Thymus (tissue), 14 donors: ENCODE measurements at places on chromosomes 3 and 15.

DNA sequence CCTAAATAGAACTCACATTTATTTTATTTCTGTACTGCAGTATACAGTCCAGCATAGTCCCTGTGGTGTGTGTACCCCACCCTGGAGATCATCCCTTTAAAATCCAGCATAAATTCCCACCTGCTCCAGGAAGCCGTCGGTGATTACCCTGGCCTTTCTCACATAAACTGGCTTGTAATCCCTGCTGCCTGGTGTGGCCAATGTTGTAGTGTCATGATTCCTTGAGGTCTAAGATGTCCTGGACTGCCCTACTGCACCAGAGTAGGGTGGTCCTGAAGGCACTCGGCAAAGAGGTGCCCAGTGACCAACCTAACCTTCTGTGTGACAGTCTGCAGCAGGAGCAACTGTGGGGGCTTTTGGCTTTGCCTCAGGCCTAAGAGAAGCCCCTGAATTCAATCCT lies 58.9 kb downstream of the ITGA11 start:
- no peak for DNase-seq

GRCh38 chr3:147420353-147421183 lies 11.4 kb downstream of the ZIC1 start:
- no peak for DNase-seq

DNA sequence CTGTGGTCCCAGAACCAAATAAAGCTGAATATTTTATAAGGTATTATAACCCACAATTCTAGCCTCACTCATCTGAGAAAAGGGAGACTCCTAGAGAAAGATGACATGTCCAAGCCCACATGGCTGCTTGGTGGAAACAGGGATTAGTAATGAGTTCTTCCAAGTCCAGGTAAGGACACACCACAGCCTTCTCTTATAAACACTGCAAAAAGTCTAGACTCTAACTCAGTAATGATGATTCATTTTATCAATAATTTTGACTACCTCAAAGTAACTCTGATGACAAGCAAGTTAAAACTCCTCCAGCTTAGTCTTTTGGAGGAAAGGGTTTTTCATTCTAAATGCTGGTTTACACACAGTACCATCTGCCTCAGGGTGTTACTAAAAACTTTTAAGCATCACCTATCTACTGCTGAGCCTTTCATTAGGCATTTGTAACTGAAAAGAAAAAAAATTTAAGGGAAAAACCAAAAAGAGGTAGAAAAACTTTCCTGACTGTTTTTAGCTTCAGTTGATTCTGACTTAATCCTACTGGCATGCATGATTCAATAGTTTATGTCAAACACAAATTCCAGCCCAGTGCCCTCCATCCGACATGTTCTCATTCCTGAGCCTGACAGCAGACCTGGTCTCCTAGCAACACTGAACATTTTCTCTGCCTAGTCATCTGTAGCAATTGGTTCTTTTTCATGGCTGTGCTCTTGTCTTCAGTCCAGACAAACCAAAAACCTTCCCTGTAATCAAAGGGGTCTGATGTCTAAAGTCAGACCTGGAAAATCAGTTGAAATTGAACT lies 43.9 kb downstream of the P3H2 start:
- DNase-seq, result no peak

GRCh38 chr3:172159962-172160538 lies 120.7 kb downstream of the FNDC3B start:
- no peak for DNase-seq

GRCh38 chr3:188788621-188789081 lies 383.1 kb upstream of the TPRG1 start:
- DNase-seq, result no peak

DNA sequence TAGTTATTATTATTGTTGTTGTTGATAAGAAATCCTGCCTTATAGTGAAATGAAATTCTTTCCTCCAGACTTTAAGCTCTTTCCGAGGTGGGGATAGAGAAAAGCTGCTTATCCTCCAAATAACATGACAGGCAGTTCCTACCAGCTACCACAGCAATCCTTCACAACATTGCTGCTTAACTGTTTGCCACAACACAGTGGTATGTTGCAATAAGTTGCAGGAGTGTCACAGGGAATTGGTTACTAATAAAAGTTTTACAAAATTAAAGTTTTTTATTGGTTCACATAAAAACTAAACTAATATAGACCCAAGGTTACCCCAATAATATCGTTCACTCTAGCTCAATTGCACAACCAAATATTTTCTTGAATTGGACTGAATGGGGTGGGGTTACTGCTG lies 57.4 kb upstream of the ICE2 start:
- no peak for DNase-seq

GRCh38 chr3:53350652-53351051 lies 3.3 kb upstream of the DCP1A start:
- peak; percentile 8 for DNase-seq

- DNase-seq, result no peak
Measured at GRCh38 chr3:25281041-25281731, 146.9 kb upstream of the RARB start.

- DNase-seq, result no peak
Measured at GRCh38 chr3:53773021-53773436, 73.2 kb downstream of the CHDH start.

GRCh38 chr3:150635526-150635925 lies 32.4 kb downstream of the SELENOT start:
- DNase-seq, result peak; percentile 11

GRCh38 chr3:54772051-54772450 lies 155.8 kb downstream of the LRTM1 start:
- no peak for DNase-seq

DNA sequence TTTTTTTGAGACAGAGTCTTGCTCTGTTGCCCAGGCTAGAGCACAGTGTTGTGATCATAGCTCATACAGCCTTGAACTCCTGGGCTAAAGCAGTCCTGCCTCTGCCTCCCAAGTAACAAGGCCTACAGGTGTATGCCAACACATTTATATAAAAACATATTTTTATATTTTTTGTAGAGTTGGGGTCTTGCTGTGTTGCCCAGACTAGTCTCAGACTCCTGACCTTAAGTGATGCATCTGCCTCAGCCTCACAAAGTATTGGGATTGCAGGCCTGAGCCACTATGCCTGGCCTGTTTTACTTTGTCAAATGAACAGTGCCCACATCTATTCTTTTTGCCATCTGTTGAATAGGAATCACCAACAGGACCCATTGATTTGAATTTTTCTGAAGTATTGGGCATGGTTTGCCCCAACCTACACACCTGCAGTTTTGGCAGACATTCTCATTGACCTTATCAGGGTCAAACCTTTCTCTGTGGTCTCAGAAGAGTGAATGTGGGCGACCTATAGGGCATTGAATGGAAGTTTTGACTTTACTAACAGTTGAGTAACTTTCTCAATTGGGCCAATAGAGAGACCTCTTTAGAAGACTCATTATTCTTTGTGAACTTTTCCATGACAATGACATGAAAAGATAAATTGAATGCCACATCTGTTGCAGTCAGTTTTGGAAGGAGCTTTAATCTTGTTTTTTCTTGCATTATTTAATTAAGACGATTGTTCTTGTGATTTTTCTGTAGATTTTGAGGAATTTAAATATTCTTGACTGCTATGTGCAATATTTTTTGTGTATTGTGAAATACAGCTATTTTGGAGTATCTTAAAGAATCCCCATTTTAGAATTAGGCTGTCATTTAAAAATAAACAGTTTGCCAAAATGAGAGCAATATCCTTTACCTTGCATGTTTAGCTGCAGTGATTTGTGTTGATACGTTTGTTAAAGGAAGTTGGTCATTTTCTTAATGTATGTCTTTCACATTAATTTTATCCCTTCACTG lies 2.7 kb downstream of the IREB2 start:
- DNase-seq, result no peak

- DNase-seq, result no peak
Measured at GRCh38 chr3:192958219-192958872, 40.7 kb upstream of the MB21D2 start.

- no peak for DNase-seq
Measured at GRCh38 chr3:157132936-157133335, 27.0 kb downstream of the CCNL1 start.
